ENCODE measurements at places on chromosomes 1 and 21.

- no peak for DNase-seq
Observed at GRCh38 chr1:27377760-27378495, 3.3 kb upstream of the FCN3 start.

GRCh38 chr1:7885513-7886404, 32.9 kb upstream of the UTS2 start:
- peak; percentile 40 for DNase-seq

DNA sequence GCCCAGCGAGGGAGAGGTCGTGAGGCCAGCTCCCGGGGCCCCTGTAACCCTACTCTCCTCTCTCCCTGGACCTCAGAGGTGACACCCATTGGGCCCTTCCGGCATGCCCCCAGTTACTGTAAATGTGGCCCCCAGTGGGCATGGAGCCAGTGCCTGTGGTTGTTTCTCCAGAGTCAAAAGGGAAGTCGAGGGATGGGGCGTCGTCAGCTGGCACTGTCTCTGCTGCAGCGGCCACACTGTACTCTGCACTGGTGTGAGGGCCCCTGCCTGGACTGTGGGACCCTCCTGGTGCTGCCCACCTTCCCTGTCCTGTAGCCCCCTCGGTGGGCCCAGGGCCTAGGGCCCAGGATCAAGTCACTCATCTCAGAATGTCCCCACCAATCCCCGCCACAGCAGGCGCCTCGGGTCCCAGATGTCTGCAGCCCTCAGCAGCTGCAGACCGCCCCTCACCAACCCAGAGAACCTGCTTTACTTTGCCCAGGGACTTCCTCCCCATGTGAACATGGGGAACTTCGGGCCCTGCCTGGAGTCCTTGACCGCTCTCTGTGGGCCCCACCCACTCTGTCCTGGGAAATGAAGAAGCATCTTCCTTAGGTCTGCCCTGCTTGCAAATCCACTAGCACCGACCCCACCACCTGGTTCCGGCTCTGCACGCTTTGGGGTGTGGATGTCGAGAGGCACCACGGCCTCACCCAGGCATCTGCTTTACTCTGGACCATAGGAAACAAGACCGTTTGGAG, 23.7 kb upstream of the TNFRSF1B start:
- DNase-seq: no peak

DNA sequence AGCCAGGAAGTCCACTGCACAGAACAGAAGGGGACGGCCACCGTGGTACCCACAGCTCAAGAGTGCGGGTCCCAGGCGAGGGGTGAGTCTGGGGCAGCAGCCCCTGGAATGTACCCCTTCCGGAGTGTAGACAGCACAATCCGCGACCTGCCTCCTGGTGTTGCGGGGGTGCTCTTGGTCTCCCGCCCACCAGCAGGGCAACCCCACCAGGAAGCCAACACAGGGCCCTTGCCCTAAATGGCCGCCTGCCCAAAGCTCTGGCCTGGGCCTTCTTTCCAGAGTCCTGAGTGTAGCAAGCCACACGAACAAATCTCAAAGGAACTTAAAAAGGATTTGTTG, 1.1 kb upstream of the SLC19A1 start:
- DNase-seq: no peak

GRCh38 chr1:100265562-100265930, 470 bp upstream of the RTCA start:
- no peak for DNase-seq

DNA sequence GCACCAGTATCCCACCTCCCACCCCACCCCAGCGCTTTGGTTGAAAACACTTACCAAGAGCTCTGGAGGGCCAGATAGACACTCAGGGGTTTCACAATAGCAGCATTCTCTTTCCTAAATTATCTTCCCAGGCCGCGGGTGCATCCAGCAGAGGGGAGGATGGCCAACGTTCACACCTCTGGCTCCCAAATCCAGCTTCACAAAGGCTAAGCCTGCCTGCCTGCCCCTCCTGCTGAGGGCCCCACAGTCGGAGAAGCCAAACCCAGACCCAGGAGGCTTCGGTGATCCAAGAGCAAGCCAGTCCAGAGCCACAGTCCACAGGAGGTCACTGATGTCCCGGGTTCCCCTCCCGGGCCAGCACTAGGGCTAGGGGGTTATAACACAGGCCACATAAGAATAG, 231.9 kb downstream of the TRABD2B start:
- no peak for DNase-seq

- no peak for DNase-seq
Observed at GRCh38 chr1:235953801-235954200, 87.1 kb upstream of the LYST start.

GRCh38 chr21:34372321-34372720, 3.0 kb upstream of the SMIM11 start:
- no peak for DNase-seq

Data from activated naive CD8-positive, alpha-beta T cell treated with anti-CD3 and anti-CD28 coated beads for 36 hours (primary cell).